ENCODE measurements at places on chromosomes 11 and 22. TPM values are rescaled to one million over a fixed set of nuclear protein-coding genes. Genes with fewer than 3 reads are reported as not detected.

Gene ART5
- polyA plus RNA-seq: 0.38 TPM

Gene BRSK2
- 0.28 TPM for polyA plus RNA-seq

Gene PLEKHB1
- polyA plus RNA-seq: 0.29 TPM

Gene CDC42EP2
- 23.2 TPM for polyA plus RNA-seq

Gene ALKBH3
- polyA plus RNA-seq: 41.4 TPM

Gene OR2AG1
- polyA plus RNA-seq: not detected

Gene OR51I2
- not detected for polyA plus RNA-seq

Gene CRYBB2
- 0.92 TPM for polyA plus RNA-seq

Gene OR2AG2
- polyA plus RNA-seq: 0.28 TPM

Gene SMPD1
- 118 TPM for polyA plus RNA-seq

Gene TRIM3
- 8.2 TPM for polyA plus RNA-seq

Gene C22orf39
- 14.9 TPM for polyA plus RNA-seq

Gene OR5T1
- polyA plus RNA-seq: not detected

Gene KCNJ11
- not detected for polyA plus RNA-seq

Gene ZC3H7B
- polyA plus RNA-seq: 39.9 TPM

Gene MS4A6A
- not detected for polyA plus RNA-seq

Gene NLRP6
- polyA plus RNA-seq: not detected
